ENCODE measurements at places on chromosomes 2 and 18. TPM values are rescaled to one million over a fixed set of nuclear protein-coding genes. Genes with fewer than 3 reads are reported as not detected.

CHRND gene
- not detected for total RNA-seq

SPEG gene
- total RNA-seq: 16.7 TPM

FBXO48 gene
- total RNA-seq: 2.4 TPM

C2orf78 gene
- total RNA-seq: not detected

RBM44 gene
- total RNA-seq: 1.0 TPM

NTSR2 gene
- not detected for total RNA-seq

LOXHD1 gene
- total RNA-seq: not detected

PAPOLG gene
- total RNA-seq: 14.7 TPM

PSMA8 gene
- not detected for total RNA-seq

SERPINB10 gene
- total RNA-seq: not detected

CFAP65 gene
- 1.3 TPM for total RNA-seq

POTEJ gene
- total RNA-seq: not detected

ALPI gene
- total RNA-seq: not detected

MC5R gene
- total RNA-seq: not detected

ACMSD gene
- not detected for total RNA-seq

INHA gene
- 0.80 TPM for total RNA-seq

B3GNT2 gene
- 23.8 TPM for total RNA-seq

NPHP1 gene
- total RNA-seq: 7.3 TPM

SRD5A2 gene
- total RNA-seq: not detected

SMYD5 gene
- 32.1 TPM for total RNA-seq

EVA1A gene
- total RNA-seq: not detected

EFEMP1 gene
- total RNA-seq: 14.7 TPM

DHX57 gene
- total RNA-seq: 20.3 TPM

Measured in Calu3 (cell line).